ENCODE measurements at places on chromosomes 11 and 22.

DNA sequence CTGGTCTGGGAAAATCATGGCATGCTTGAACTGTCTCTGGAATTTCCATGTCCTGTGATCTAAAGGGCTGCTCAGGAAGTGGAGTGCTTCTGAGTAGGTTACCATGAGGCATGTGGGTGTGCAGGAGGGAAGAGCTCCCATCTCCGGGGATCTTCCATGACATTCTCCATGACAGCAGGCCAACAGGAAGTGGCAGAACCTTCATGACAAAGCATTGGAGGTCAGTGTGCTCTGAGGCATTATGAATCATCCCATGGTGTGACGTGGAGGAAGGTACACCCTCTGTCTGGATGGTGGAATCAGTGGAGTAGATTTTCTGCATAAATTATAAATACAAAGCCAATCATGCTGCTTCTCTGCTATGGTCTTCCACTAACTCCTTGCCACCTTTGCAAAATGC lies 139.6 kb upstream of the E2F8 start:
- DNase-seq: peak; percentile 85

- DNase-seq: peak; percentile 52
Observed at GRCh38 chr11:119195680-119196079, 10.4 kb downstream of the NHERF4 start.

DNA sequence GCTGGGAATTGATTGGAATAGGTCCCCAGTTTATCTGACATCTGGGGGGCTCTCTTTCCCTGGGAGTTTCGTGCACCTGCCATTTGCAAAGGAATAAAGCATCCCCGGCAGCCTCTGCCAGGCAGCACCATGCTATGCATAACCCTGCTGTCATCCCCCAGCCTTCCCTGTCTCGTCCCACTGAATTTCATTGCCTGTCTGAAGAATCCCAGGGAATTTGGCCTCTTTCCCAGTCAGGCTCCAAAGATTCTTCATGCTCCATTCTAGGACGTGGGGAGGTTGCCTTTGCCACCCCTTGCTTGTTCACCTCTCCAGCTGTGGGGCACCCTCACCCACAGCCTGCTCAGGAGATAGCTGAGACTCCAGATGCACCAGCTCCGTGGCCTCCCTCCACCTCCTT lies 195.1 kb upstream of the TBCEL start:
- no peak for DNase-seq

DNA sequence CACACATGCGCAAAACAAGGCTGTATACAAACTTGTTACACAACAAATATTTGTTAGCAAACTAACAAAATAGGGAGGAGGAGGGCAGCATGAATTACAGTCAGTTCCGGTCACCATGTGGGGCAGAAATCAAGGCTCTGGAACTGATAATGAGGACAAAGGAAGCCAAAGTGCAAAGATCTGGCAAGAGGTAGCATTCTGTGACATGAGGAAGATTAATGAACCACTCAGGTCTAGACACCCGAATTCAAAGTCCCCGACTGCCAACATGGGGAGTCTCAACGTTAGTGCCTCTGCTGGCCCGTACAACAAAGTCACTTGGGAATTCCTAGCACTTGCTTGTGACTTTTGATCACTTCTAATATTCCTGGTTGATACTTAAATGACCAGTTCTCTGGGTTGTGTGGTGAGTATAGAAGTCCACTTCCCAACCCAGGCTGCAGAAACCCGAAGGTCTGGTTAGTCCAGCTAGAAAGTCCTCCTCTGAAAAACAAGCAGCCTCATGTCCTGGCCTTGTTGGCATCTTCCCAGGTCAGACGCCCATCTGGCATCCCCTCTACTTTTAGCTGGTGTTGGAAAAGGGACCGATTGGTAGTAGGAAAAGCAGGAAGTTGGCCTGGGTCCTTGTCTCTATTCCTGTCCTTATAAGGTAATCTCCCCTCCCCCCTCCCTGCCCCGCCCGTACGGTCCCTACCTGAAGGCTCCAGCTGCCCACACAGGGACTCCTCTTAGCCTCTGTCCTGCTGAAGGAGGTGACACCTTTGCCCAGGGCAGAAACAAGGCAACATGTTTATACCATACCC lies 1.6 kb downstream of the SUN2 start:
- DNase-seq: peak; percentile 83

GRCh38 chr22:47759909-47760308 lies 997.5 kb downstream of the TBC1D22A start:
- DNase-seq: no peak

All from fibroblast of the aortic adventitia (primary cell).